Thymus (tissue), 14 donors: ENCODE measurements at places on chromosomes 16 and 17.

DNA sequence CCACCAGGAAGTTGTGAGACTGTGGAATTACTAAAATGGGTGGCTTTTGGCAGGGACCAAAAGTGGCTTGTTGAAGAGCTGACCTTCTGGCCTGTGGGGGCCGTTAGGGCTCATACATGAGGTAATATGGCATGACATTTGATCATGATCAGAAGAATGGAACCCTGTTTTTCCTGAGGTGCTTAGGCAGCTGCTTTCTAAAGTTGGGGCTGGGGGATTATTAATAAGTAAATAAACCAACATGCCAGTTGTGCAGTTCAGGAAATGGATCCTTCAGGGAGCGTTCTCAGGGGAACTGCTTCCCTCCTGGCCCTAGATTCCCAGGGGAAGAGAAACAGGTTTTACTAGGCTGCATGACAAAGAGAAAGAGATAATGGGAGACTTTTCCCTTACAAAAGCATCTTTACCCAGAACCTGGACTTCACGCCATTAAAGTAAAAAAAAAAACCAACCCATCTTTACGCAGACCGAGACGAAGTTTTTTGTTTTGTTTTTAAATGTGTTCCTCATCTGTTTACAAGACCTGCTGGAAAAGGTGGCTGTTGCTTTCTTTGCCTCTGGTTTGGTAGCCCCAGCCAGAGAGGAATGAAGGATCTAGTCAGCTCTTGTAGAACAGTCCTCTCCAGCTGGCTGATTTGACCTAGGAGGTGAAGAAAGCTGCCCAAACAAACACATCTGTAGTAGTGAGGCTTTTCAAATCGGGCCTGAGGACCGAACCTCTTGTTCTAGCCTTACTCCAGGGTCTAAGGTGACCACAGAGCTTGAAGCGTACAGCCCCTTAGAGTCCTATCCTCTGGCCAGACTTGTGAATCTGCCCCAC is 22.7 kb downstream of the YPEL2 start:
- no peak for DNase-seq

- no peak for DNase-seq
Observed at GRCh38 chr16:57799600-57800199, 2.6 kb downstream of the KIFC3 start.

DNA sequence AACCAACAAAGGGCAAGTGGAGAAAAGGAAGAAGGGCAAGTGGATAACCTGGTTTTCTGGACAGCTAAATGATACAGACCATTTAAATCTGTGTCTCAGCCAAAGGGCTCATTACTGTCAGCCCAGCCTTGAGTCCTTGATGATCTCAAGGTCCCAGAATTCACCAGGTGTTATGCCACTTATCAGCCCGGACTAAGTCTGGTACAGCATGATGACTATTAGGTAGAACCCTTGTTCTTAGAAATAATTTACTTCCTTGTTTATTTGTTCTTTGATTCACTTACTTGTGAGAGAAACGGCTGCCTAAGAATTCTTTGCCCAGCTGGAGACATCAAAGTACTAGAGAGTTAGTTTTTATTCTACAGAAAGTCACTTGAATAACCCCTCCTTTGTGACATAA is 3.5 kb downstream of the PDILT start:
- DNase-seq, result no peak

DNA sequence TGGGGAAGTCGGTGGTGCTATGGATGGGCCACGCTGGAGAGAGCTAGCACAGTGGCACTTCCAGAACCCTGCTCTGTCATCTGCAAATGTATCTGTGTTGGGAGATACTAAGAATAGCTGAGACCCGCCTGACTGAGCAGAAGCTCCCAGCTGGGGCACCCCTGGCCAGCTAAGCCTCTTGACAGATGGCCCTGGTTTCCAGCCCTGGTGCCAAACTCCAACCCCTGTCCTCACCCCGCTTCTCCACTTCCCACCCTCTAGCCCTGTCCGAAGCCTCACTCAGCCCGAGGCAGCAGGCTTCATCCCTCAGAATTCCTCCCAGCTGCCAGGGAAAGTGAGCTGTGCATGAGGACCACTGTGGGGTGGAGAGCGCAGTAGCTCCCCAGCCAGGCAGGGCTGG is 124.4 kb downstream of the CCDC144A start:
- DNase-seq, result no peak

DNA sequence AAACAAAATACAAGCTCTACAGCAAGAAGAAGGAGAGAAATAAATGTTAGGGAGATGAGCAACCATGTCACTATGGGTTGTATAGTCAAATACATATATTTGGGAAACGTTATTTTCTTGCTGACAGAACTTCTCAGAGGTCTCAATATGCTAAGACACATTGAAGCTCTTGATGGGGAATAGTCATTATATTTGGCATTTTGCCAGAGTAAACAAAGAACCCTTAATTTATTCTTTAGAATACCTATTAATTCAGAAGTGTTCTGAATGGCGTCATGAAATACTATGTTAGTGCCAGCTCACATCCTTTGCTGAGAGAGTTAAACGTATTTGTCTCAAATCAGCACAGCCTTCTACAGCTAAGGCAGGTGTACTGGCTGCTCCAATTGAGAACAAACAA is 458.9 kb downstream of the CDH13 start:
- DNase-seq, result no peak

- no peak for DNase-seq
Observed at GRCh38 chr17:59361386-59361785, 29.9 kb downstream of the YPEL2 start.
